ENCODE measurements at places on chromosomes 4 and X.

GRCh38 chr4:25162566-25162965 lies 2.3 kb upstream of the SEPSECS start:
- no peak for DNase-seq

DNA sequence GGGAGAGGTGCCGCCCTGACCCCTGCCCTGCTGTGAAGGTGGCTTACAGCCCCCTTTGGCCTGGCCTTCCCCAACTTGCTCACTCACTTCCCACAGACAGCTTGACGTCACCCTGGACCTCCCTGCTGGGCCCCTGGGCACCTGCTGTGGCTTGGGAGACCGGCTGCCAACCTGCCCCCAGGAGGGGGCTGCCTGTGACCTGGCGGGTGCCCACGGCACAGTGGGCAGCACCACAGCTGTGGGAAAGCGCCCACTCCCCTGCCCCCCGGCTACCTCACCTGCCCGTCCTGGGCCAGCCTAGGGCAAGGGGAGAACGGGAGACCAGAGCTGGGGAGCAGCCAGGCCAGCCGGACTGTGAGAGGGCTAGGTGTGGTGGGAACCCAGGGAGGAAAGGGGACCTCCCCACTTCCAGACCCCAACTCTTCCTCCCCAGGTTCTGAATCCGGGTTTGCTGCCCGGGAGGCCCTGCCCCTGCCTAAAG lies 2.4 kb upstream of the ZFP92 start:
- DNase-seq = no peak

DNA sequence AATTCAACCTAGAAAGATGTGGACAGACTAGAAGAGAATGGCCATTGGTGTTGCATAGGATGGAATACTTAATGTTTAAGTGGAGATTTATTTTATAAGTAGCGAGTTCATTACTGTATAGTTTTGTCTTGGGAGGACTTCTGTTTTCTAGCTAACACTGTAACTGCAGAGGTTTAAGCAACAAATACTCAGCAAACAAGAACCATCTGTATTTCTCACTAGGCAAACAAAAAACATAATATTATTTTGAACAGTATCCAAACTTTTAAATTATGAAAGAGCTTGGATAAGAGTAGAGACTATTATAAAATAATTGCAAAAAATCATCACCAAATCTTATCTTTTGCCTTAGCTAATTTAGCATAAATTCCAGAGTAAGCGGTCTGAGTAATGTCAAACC lies 121.1 kb downstream of the GLRA3 start:
- no peak for DNase-seq

DNA sequence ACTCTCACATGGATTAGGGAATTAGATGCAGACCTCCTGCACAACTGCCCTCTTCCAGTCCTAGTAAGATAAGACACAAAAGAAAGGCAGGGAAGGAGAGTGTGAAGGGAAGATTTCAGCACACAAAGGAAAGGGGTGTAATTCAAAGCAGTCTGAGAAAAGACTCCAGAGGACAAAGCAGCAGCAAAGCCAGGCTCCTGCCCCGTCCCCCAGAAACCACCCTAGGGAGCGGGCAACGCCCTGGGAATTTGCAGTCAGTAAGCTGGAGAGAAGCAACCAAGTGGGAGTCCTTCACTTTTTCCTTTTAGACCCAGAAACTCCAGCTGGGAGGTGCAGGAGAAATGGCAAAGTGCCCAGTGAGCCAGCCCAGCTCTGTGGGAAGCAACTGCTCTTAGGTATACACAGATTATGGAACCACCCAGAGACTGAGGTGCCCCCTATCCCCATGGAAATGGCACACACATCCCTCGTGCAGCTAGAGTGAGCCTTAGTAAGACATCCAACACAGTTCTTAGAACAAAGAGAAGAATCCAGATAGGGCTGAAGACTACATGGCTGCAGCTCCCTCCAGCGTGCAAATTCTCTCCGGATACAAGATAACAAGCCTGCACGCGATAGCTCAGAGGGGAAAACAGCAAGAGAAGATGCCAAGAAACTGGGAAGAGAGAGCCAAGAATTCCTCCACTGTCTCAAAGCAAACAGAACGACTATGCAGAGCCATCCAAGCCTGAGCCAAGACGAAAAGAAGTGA lies 26.5 kb upstream of the IRAK1 start:
- no peak for DNase-seq

- DNase-seq = no peak
Observed at GRCh38 chr4:80240976-80241375, 25.5 kb upstream of the FGF5 start.

- DNase-seq = no peak
Observed at GRCh38 chr4:80841587-80842281, 188.8 kb upstream of the BMP3 start.

GRCh38 chr4:42654631-42655268 lies 2.2 kb downstream of the ATP8A1 start:
- peak; percentile 76 for DNase-seq

DNA sequence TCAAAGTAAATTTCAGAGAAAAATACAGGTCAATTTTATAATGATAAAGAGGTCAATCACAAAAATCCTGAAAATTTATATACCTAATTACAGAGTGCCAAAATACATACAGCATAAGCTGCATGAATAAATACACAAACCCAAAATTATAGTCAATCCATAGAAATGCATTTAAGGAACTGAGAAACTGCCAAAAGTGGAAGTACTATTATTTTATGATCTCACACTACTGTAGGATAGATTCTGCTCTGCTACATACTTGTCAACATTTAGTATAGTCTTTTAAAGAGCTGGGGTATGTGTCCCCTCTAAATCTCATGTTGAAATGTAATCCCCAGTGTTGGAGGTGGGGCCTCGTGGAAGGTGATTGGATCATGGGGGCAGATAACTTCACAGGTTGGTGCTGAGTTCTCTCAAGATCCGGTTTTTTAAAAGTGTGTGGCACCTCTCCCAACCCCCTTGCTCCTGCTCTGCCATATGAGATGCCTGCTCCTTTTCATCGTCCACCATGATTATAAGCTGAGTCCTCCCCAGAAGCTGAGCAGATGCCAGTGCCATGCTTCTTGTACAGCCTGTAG lies 31.8 kb downstream of the CHIC2 start:
- no peak for DNase-seq

DNA sequence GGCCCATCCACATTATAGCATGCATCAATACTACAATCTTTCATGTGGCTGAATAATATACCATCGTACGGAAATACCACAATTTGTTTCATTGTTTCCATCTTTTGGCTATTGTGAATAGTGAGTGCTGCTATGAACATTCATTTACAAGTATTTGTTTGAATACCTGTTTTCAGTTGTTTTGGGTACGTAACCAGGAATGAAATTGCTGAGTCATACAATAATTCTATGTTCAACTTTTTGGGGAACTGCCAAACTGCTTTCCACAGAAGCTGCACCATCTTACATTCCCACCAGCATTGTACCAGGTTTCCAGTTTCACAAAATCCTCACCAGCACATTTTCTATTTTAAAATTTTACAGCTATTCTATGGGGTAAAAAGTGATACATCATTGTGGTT lies 28.5 kb upstream of the MANBA start:
- no peak for DNase-seq

DNA sequence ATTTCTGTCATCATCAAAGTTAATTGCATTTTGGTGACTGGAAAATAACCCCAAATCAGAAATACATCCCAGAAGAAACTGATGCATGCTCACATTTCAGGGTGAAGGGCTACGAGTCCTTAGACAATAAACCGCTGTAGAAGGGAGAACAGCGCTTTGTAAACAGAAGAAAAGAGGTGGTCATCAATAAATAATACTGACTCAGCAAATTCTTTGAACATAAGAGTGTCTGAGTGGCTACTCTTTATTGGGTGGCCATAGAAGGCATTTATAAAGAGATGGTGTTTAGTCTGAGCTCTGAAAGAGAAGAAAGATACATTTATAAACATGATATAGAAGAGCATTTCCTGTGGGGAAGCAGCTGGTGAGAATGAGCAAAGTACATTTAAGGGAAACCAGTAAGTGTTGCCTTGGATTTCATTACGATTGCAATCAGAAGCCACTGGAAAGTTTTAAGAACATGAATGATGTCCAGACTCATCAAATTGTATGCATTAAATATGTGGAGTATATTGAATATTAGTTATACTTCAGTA lies 246.9 kb upstream of the GIMD1 start:
- no peak for DNase-seq

DNA sequence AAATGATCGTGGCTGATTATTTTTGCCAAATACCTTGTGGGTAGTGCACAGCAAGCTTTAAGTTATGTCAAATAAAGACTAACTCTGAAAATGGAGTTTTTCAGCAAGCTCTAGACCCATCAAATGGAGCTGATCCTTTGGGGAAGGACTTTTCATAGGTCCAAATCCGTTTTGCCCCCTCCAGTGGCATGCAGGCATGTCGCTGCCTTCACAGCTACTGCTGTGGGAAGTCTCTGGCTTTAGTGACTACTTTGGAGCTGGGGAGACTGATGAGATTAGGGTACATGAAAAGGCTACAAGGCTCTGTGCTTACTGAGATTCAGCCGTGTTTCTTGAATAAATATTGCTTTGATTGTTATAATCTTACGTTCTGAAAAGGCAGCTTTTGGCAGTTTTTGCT lies 106.6 kb upstream of the HS3ST1 start:
- DNase-seq = no peak

- peak; percentile 23 for DNase-seq
Observed at GRCh38 chrX:97401586-97402136, 518.0 kb downstream of the RPA4 start.

All from Caki2 (cell line).